ENCODE measurements at places on chromosomes 2 and 18. TPM values are rescaled to one million over a fixed set of nuclear protein-coding genes. Genes with fewer than 3 reads are reported as not detected.

LIPG gene
- 82.1 TPM for total RNA-seq

SPRED2 gene
- total RNA-seq = 13.0 TPM

ARHGAP28 gene
- total RNA-seq = 1.7 TPM

ANKRD23 gene
- total RNA-seq = 2.7 TPM

MALL gene
- 2.5 TPM for total RNA-seq

SKA1 gene
- total RNA-seq = 0.42 TPM

GATA6 gene
- total RNA-seq = 14.0 TPM

TMEM247 gene
- total RNA-seq = not detected

TBC1D8 gene
- total RNA-seq = 17.3 TPM

LYPD6B gene
- not detected for total RNA-seq

OTOS gene
- total RNA-seq = not detected

EN1 gene
- total RNA-seq = not detected

GRCh38 chr18:74996996-74997395 lies 211.9 kb downstream of the PTGR3 start:
- H3K36me3 ChIP-seq = no peaks in the 10 kb centered on the region
- H3K27me3 ChIP-seq = no peaks in the 10 kb centered on the region
- no peak overlapping the region for H3K4me3 ChIP-seq
- no peak overlapping the region for H3K27ac ChIP-seq

DNA sequence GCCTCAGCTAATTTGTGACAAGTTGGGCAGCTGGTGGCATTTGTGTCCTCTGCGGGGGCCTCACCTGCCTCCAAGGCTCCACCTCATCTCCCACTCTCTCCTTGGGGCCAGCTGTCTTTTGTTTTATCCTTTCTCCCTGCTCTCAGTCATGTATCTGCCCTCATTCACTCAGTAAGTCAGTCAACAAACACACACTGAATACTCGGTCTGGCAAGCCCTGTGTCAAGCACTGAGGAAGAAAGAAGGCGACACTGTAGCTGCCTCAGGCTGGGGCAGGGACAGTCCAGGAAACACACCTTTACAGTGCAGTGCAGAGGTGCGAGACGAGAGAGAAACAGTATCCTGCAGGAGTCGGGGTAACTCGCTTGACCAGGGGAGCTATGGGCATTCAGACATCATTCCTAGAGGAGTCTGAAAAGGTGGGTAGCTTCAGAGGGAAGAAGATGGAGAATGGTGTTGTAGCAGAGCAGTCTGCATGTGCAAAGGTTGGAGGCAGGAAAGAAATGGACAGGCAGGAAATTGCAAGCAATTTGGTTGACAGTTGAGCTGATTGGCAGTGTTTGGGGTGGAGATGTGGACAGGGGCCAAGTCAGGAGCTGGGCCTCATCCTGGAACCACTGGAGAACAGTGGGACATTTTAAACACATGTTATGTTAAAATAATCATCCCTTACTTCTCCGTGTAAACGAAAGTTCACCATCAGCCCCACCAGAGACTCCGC lies 34.9 kb downstream of the SCTR start:
- H3K4me1 ChIP-seq = no peaks in the 10 kb centered on the region
- H3K36me3 ChIP-seq = no peaks in the 10 kb centered on the region
- peak; percentile 52 for DNase-seq

- H3K36me3 ChIP-seq = no peaks in the 10 kb centered on the region
- H3K27me3 ChIP-seq = no peaks in the 10 kb centered on the region
- no peak overlapping the region for H3K4me3 ChIP-seq
- no peak overlapping the region for H3K27ac ChIP-seq
- H3K4me1 ChIP-seq = no peaks in the 10 kb centered on the region
Measured at GRCh38 chr2:177724398-177725287, 332.1 kb downstream of the AGPS start.

DNA sequence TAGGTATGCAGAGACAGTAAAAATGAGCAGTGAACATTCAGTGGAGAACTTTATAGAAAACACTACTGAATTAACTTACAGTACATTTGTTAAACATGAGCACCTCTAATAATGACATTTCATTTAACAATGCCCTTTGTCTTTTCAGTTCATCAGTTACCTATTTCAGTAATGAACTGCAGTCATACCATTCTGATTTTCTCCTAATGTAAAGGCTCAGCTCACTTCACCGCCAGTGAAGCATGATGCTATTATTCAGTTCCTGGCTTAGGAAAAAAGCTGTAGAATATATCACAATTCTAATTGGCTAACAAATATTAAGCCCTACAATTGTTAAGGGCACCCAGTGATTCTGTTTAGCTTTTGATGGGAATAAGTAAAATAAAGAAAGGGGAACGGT lies 37.1 kb upstream of the CCDC93 start:
- DNase-seq = no peak
- no peaks in the 10 kb centered on the region for H3K4me1 ChIP-seq
- H3K4me3 ChIP-seq = no peak overlapping the region
- H3K36me3 ChIP-seq = no peaks in the 10 kb centered on the region
- H3K27me3 ChIP-seq = no peaks in the 10 kb centered on the region
- H3K27ac ChIP-seq = no peak overlapping the region

DNA sequence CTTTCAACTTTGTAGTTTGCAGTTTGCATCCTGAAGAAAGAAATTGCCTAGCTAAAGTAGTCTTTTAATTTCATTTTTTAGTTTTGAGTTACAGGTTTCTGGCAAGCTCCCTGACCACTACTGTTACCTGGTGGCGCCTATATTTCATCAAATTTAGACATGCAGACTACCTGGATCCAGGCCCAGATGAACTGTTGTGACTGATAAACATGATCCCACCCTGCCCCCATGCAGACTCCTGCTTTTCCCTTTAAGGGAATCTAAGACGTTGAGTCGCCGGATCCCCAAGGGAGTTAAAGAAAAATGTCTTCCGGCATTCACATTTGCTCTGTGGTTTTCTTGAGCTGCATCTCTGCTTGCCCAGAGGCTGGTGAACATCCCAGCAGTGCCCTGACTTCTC lies 22.2 kb downstream of the METAP1D start:
- no peak overlapping the region for H3K27ac ChIP-seq
- no peak overlapping the region for H3K4me3 ChIP-seq
- H3K4me1 ChIP-seq = peaks cover 7% of the 10 kb centered on the region
- no peak for DNase-seq
- no peaks in the 10 kb centered on the region for H3K36me3 ChIP-seq

DNA sequence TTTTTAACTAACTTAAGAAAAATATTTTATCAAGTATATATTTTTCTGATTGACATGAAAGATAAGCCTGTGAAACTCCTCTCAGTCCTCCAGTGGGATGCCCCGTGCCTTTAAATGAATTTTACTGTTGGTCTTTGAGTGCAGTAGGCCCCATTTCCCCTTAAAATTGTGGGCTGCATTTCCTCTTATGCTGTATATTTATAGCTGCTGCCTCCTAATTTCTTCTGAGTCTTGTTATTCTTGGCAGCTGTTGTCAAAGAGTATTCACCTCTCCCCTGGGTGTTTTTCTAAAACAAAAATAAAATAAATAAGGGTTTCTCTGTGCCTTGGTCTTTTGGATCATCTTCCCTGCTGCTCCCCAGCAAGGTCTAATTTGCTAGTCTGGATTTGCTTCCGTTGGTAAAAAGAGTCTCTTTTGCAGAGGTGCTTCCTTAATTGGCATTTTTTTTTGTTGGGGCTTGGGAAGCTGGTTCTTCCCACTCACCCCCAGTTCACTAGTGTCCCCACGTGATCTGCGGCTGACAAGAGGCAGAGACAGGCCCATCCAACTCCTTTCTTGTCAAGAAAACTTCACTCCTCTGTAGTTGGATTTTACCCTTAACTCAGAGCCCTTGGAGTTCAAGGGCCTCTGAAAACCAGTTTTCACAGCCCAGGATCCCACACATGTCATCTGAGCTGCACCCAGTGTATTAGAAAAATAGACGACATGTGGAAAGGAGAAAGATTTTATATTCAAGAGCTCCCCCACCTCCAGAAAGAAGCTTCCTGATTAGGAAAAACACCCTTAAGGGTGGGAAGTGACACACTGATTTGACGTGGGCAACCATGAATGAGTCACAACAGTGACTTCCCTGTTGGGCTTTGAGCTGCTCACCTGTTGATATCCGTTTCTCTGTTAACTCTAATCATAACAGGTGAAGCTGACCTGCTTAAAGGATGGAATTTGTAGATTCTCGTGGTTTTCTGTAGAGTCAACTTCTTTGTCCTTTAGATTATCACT lies 431.5 kb downstream of the DCDC2C start:
- H3K27me3 ChIP-seq = no peaks in the 10 kb centered on the region
- H3K27ac ChIP-seq = no peak overlapping the region
- no peak for DNase-seq
- H3K4me1 ChIP-seq = no peaks in the 10 kb centered on the region

DNA sequence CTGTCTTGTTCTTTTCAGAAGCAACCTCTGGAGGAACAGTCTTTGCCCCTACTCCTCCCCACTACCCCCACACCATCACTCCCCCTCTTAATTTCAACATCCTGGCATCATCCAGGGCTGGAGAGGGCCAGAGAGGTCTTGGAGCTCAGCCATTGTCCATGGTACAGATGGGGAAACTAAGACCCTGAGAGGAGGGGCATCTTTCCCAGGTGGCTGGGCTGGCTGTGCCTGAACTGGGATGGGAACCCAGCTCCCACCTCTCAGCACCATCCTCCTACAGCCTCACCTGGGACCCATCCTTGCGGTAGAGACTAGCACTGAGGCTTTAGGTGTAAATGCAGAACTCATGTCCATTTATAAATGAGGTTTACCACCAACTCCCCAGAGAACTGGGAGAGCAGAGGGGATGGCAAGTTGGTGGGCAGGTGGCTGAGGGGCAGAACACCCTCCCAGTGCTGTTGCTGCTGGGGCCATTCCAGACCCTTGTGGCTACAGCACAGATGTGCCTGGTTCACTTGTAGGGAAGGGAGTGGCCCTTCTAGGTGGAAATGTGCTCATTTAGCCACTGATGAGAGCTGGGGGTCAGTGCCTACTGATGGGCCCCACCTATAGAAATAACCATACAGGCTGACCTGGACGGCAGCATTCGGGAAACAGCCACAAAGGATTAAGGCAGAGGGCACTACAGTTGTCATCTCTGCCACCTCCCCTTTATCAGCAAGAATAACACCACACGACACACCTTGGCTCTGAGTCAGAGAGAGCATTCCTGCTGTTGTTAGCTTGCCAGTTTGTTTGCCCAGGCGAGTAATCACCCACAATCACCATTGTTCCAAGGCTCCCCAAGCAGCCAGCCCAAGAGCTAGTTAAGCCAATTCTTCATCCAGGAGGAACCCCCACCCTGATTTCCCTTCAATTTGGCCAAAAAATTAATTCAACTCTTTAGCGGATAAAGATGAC lies 2.1 kb downstream of the MLPH start:
- H3K27me3 ChIP-seq = no peaks in the 10 kb centered on the region
- DNase-seq = no peak
- no peak overlapping the region for H3K27ac ChIP-seq
- no peaks in the 10 kb centered on the region for H3K4me1 ChIP-seq

DNA sequence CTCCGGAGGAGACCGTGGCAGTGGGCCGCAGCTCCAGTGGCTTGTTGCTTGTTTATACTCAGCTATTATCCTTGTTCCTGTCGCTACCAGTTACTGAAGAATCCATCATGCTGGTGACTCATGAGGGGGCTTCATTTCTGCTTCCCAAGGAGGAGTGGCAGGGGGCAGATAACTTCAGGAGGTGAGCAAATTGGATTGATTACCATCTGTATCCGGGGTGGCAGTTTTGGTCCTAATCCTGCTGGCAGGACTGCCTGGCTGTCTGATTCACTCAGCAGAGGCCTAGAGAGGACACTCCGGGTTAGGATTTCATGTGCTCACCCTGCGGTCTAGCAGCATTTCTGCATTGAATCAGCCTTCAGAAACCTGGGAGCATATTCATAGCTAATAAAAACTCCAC lies 230.0 kb downstream of the ACTR3 start:
- H3K27me3 ChIP-seq = no peaks in the 10 kb centered on the region
- DNase-seq = no peak
- H3K27ac ChIP-seq = no peak overlapping the region
- H3K36me3 ChIP-seq = no peaks in the 10 kb centered on the region
- no peak overlapping the region for H3K4me3 ChIP-seq
- no peaks in the 10 kb centered on the region for H3K4me1 ChIP-seq

- H3K27me3 ChIP-seq = no peaks in the 10 kb centered on the region
- no peak overlapping the region for H3K27ac ChIP-seq
- DNase-seq = no peak
- H3K4me3 ChIP-seq = no peak overlapping the region
- no peaks in the 10 kb centered on the region for H3K4me1 ChIP-seq
Measured at GRCh38 chr2:140701726-140702125, 1429.1 kb downstream of the LRP1B start.

- no peaks in the 10 kb centered on the region for H3K36me3 ChIP-seq
- H3K4me1 ChIP-seq = no peaks in the 10 kb centered on the region
- H3K27me3 ChIP-seq = no peaks in the 10 kb centered on the region
Measured at GRCh38 chr18:59994357-59994756, 94.6 kb downstream of the PMAIP1 start.

- H3K27ac ChIP-seq = no peak overlapping the region
- no peaks in the 10 kb centered on the region for H3K27me3 ChIP-seq
- no peak overlapping the region for H3K4me3 ChIP-seq
- no peaks in the 10 kb centered on the region for H3K36me3 ChIP-seq
Measured at GRCh38 chr2:142165790-142166189, 35.0 kb upstream of the LRP1B start.

GRCh38 chr18:63736876-63737275 lies 34.1 kb downstream of the SERPINB11 start:
- no peaks in the 10 kb centered on the region for H3K27me3 ChIP-seq
- no peak for DNase-seq
- no peaks in the 10 kb centered on the region for H3K36me3 ChIP-seq
- H3K4me1 ChIP-seq = no peaks in the 10 kb centered on the region
- no peak overlapping the region for H3K4me3 ChIP-seq

GRCh38 chr2:131659168-131659572 lies 131.5 kb downstream of the CCDC74A start:
- H3K27ac ChIP-seq = no peak overlapping the region
- no peak overlapping the region for H3K4me3 ChIP-seq

- H3K4me3 ChIP-seq = no peak overlapping the region
- H3K36me3 ChIP-seq = no peaks in the 10 kb centered on the region
- H3K27me3 ChIP-seq = no peaks in the 10 kb centered on the region
- H3K4me1 ChIP-seq = no peaks in the 10 kb centered on the region
- no peak for DNase-seq
- no peak overlapping the region for H3K27ac ChIP-seq
Measured at GRCh38 chr2:95048825-95049682, 23.5 kb downstream of the MAL start.

- H3K36me3 ChIP-seq = no peaks in the 10 kb centered on the region
- no peak for DNase-seq
- H3K27me3 ChIP-seq = no peaks in the 10 kb centered on the region
- H3K4me1 ChIP-seq = no peaks in the 10 kb centered on the region
- H3K27ac ChIP-seq = no peak overlapping the region
Measured at GRCh38 chr2:184945326-184945725, 347.0 kb downstream of the ZNF804A start.
